ENCODE measurements at places on chromosomes 2 and 18.
A peak's percentile ranks its signal among the peaks of the same experiment; 100 is the strongest.

DNA sequence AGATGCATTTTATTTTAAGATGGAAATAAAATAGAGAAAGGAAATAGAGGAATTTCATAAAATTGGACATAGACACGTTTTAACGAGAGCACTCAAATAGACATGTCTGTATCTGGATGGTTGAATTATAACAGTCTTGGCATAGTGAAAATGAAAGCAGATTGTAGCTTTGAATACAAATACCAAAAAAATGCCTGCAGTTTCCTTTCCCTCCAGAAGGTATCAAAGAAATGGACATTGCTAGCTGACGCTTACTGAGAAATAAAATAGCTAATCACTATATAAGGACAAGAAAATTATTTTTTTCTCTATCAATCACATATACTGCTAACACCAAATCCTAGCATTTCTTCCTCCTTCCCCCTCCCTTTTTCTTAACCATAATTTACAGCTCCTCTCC is 11.4 kb upstream of the MAPRE2 start:
- DNase-seq, result no peak

GRCh38 chr2:31728406-31729064 is 147.8 kb upstream of the SRD5A2 start:
- DNase-seq, result no peak

DNA sequence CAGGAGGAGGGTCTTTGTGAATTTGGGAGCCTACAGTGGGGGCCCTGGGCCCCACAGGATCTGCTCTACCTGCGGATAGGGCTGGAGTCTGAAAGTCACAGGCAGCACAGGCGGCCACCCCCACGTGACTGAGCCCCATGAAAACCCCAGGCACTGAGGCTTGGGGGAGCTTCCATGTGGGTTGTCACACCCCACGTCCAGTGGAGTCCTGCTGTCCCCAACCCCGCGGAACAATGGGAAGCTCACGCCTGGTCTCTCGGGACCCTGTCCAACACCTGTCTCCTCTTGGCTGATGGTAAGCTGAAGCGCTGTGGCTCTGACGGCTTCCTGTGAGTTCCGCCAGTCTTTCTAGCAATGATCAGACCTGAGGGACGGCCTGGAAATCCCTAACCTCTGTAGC is 85.8 kb downstream of the PTGR3 start:
- peak; percentile 63 for DNase-seq

DNA sequence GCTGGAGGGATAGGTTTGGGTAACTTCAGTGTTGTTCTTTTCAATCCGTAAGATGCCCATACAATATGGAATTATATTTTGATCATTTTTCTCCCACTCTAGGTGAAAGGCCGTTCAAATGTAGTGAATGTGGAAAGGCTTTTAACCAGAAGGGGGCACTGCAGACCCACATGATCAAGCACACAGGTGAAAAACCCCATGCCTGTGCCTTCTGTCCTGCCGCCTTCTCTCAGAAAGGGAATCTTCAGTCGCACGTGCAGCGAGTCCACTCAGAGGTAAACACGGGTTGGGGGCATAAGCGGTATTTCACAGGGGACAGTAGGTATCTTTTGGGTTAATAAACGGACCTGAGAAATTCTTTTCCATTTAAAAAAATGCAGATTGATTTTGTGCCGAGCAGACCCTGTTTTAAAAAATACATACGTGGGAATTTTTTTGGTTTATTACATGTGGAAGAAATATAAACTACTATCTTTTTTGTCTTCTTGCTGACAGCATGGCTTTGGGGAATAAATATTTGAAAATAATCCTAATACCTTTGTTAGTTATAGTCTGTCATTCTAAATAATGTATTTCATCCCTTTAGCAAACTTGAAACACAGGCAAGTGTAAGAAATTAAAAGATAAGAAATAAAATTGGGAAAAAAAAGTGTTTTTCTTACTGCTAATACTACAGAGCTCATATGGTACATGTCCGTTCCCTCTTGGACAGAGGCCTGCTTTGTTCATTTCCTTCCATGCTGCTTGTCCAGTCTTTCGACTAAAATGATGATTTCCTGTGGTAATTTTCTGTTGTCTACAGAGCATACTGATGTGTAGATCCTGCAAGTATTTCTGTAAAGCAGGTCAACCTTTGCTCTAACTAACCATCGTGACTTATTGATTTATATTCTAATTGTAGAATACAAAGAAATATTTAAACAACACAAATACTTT is 53.3 kb downstream of the ZNF236 start:
- peak; percentile 86 for DNase-seq

- no peak for DNase-seq
Observed at GRCh38 chr2:187698374-187699110, 144.3 kb upstream of the TFPI start.

GRCh38 chr2:4265936-4266335 is 562.6 kb downstream of the DCDC2C start:
- peak; percentile 20 for DNase-seq

- DNase-seq, result no peak
Observed at GRCh38 chr2:236291476-236291875, 27.3 kb upstream of the ASB18 start.

DNA sequence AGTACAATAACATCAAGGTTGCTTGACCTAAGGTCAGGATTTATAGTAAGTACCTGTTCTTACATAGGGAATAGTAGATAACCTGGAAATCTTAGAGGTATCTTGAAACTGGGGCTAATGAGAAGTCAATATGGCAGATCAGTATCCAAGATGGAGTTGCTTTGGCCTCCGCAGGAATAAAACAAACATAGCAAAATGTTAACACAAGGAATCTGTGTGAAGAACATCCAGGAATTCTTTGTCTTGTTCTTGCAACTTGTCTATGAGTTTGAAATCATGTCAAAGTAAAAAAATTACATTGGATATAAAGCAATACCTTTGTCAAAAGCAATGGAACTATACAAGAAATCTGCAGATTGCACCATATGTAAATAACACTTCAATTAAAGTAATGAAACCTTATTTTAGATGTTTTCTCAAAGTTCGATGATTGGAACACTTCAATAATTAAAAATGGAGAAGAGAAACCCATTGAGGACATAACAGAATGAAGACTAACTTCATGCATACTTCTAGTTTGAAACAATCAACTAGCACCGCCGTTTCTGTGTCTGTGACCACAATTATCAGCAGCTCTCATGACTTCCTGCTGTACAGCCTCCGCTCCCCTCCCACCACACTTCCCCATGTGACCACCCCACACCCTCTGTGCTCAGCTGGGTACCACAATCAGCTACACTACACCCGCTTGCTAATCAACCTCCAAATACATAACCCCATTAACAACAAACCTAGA is 27.6 kb downstream of the C2orf76 start:
- DNase-seq, result no peak

- no peak for DNase-seq
Observed at GRCh38 chr2:203662951-203663350, 43.5 kb upstream of the CD28 start.

- DNase-seq, result no peak
Observed at GRCh38 chr2:11669454-11670291, at the start of gene NTSR2. NTSR2 (minus strand) TSS chr2:11670195; CDS start chr2:11670129, 66 bp downstream.

DNA sequence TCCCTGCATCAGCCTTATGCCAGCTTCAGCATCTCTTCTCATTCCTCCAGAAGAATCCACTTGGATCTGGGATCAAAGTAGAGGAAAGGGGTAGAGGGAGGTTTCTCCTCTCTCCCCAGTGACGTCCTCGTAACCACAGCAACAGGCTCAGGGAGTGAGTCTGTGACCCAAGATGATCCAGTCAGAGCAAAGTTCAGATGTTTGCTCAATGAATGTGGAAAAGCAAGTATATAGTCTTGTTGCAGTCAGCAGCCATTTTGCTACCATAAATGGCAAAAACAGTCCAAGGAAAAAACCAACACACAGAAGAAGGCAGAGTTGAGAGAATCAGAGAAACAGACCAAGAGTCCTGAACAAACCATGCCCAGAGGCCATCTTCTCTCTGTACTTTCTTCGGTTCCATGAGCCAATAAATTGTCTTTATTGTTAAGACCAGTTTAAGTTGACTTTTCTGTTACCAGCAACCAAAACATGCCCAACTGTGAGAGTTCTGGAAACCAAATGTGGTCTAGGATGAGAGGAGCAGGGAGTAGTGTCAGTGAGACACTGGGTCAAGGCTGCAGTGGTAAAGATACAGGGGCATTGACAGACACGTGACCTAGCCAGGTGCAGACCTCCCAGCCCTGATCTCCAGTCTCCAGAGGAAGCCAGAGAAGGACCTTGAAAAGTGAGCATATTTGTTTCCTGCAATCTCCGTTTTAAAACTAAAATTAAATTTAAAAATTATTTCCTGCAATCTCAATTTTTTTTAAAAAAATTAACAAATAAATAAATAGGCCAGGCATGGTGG is 3.2 kb upstream of the CXCR1 start:
- no peak for DNase-seq

DNA sequence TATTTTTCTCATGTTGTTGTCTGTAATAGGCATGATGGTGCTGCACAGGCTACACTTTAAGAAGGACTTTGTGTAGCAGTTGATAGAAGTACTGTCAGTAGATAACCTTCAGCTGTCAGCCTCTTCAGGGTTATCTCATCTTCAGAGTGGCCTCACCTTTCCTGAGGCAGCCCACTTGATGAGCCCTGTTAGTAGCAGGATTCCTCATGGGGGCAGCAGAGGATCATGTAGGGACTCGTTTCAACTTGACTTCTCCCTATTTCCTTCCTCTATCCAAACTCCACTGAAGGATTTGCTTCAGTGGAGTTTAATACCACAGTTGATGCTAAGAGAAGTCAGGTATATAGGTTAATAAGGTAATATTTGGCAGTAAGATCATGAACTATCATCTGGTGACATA is 530.3 kb upstream of the FSIP2 start:
- DNase-seq, result peak; percentile 65

DNA sequence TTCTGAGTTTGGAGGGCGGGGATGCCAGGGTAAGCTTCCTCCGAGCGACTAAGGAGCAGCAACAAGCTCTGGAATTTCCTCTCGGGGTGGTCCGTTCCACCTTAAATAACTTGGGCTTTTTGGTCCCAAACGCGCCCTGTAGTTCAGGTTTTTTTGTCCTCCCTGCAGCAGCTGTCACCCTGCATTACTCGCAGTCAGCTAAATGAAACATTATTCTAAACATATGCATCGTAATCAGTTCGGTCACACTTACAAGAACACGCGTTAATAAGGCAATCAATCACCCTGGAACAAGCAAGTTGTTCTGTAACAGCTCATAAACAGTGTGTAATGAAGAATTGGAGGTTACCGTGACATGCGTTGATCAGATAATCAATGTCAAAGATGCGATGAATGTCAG is 8.3 kb downstream of the EVX2 start:
- peak; percentile 87 for DNase-seq

GRCh38 chr2:10554961-10555809 is 107.1 kb upstream of the ODC1 start:
- peak; percentile 1 for DNase-seq
